ENCODE measurements at places on chromosomes 1 and 21. TPM values are rescaled to one million over a fixed set of nuclear protein-coding genes. Genes with fewer than 3 reads are reported as not detected.

DNA sequence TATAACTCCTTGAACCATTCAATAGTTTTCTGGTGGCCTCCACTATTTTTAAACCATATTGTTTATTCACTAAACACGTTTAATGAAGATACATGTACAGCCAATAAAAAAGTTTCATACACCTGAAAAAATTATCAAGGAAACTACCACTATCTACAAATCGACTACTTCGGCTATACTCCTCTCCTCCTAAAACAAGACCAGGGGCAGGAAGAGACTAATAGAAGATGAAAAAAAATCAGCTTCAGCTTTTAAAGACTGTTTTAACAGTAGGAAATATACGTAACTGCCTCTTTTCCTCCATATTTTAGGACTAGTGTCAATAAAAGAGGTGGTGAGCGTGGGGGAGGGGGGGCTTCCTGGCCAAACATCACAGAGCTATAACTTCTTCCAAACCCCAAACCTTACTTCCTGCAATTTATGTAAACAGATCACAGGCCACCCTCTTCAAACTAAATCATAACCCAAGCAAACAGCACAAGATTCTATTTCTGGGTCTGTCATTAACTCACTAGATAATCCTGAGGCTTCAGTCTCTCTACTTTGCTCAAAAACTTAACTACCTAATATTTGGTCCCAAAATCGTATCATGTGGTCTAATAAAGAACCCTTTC is 15.1 kb downstream of the FOXJ3 start:
- no peaks in the 10 kb centered on the region for H3K27me3 ChIP-seq
- H3K4me1 ChIP-seq: peaks cover 35% of the 10 kb centered on the region
- no peak overlapping the region for H3K4me3 ChIP-seq
- H3K36me3 ChIP-seq: no peaks in the 10 kb centered on the region
- DNase-seq: no peak
- H3K27ac ChIP-seq: peak overlapping the region; percentile 5

- H3K27me3 ChIP-seq: no peaks in the 10 kb centered on the region
- H3K36me3 ChIP-seq: no peaks in the 10 kb centered on the region
- no peak overlapping the region for H3K4me3 ChIP-seq
- no peak for DNase-seq
Observed at GRCh38 chr1:232769733-232770132, 35.5 kb upstream of the MAP10 start.

DNA sequence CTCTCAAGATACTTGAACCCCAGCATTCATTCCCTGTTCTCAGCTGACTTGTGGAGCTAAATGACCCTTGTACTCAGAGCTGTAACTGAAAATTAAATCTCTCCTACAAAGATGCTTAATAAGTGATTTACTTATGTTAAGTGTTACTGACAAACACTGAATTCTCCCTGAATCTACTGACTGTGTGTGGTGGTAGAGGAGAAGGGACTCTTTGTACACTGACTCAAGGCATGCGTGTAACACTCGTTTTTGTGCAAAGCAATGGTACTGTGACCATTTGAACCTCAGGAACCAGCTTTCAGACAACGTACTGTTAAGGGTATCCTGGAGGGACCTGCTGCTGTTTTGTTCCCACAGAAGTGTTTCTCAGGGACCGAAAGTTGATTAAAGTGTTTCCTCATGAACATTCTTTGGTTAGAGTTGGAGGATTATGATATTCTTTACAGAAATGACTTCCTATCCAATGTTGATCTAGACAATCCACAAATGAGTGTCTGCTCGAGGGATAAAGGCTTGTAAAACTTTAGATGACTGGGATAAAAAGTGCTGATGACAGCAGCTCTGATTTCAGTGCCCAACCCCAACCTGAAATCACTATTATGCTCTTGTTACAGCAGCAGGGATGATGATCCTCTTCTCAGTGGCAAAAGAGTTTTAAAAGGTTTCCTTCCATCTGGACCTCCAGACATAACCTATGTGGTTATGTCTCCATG is 12.8 kb downstream of the RGL1 start:
- H3K27me3 ChIP-seq: no peaks in the 10 kb centered on the region
- no peak for DNase-seq
- no peak overlapping the region for H3K4me3 ChIP-seq
- H3K36me3 ChIP-seq: no peaks in the 10 kb centered on the region
- H3K27ac ChIP-seq: no peak overlapping the region

GRCh38 chr1:52657702-52658101 is 24.7 kb downstream of the SHISAL2A start:
- H3K36me3 ChIP-seq: no peaks in the 10 kb centered on the region
- H3K27ac ChIP-seq: no peak overlapping the region
- H3K27me3 ChIP-seq: no peaks in the 10 kb centered on the region

DNA sequence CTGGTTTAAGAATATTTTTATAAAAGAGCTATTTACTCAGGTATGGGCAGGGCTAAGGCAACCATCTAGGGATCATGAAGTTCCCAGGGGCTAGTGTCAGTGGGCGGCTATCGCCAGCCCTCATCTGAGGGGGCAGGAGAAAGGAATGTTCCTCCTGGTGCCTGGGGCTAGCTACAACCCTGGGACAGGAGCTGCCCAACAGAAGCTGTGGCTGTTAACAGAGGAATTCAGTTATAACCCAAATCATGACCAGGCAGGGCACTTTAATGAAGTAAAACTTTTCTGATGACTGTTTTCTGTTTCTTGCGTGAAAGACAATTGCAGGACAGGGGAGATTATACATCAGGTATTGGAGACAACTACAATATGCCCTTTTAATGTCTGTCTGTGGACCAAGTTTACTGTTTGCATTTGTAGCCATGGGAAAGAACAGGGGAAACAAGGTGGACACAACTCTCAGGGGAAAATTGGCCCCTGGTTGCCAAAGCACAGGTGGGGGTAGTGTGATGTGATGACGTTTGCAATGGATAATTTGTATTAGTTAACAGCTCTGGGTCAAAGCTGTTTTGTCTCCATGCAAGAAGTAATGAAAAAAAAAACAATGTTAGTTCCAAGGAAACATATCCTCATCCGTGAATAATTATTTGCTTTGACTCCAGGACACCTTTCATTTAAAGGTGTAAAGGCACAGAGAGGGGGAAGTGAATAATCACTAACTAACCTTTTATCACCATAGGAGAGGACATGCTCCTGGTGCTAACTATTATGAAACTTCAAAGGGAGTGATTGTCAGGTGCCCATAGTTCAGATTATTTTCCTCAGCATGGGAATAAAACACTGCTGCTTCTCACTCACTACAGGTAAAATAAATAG is 105.2 kb downstream of the TSEN15 start:
- no peak for DNase-seq
- H3K27me3 ChIP-seq: peaks cover 22% of the 10 kb centered on the region
- no peaks in the 10 kb centered on the region for H3K36me3 ChIP-seq
- no peak overlapping the region for H3K27ac ChIP-seq
- peaks cover 13% of the 10 kb centered on the region for H3K4me1 ChIP-seq
- no peak overlapping the region for H3K4me3 ChIP-seq

The FCN3 gene
- not detected for total RNA-seq

GRCh38 chr1:221347706-221348105 is 394.2 kb downstream of the DUSP10 start:
- H3K27ac ChIP-seq: no peak overlapping the region
- no peak overlapping the region for H3K4me3 ChIP-seq
- H3K36me3 ChIP-seq: no peaks in the 10 kb centered on the region
- no peak for DNase-seq

DNA sequence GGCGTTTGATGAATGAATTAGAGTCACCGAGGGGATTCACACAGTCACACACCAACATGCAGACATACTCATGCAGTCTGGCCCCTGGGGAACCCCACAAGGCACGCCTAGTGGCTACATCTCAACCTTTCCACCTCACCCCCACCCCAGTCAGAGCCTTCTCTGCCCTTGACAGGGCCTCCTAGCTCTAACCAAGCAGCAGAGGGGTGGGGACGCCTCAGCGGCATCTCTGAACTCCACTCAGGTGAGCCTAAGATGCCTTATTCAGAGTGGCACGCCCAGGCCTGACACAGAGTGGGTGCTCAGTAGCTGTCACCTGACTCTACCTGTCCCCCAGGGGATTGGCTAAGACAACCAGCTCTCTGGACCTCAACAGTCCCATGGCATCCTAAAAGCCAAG is 3.7 kb upstream of the SDC3 start:
- H3K27ac ChIP-seq: no peak overlapping the region
- H3K4me3 ChIP-seq: no peak overlapping the region
- H3K36me3 ChIP-seq: no peaks in the 10 kb centered on the region

Measured in progenitor cell of endocrine pancreas (in vitro differentiated cells).